ENCODE measurements at places on chromosomes 5 and 9.

GRCh38 chr5:170176916-170177315, 55.9 kb upstream of the C5orf58 start:
- DNase-seq: no peak

GRCh38 chr5:21802869-21803490, 1050.2 kb downstream of the CDH12 start:
- no peak for DNase-seq

- DNase-seq: no peak
Measured at GRCh38 chr9:116394894-116395698, 241.5 kb downstream of the PAPPA start.

- DNase-seq: no peak
Measured at GRCh38 chr5:35677878-35678277, 60.2 kb downstream of the SPEF2 start.

- no peak for DNase-seq
Measured at GRCh38 chr9:108057421-108058134, 568.0 kb upstream of the KLF4 start.

GRCh38 chr9:80387828-80388227, 816.1 kb downstream of the TLE4 start:
- no peak for DNase-seq

- DNase-seq: no peak
Measured at GRCh38 chr9:111926421-111926875, 29.8 kb downstream of the UGCG start.

- DNase-seq: no peak
Measured at GRCh38 chr5:168995024-168995423, 305.9 kb downstream of the SLIT3 start.

- DNase-seq: no peak
Measured at GRCh38 chr9:94933511-94933828, 207.0 kb downstream of the AOPEP start.

- DNase-seq: no peak
Measured at GRCh38 chr5:135254183-135254582, 144.8 kb downstream of the MACROH2A1 start.

DNA sequence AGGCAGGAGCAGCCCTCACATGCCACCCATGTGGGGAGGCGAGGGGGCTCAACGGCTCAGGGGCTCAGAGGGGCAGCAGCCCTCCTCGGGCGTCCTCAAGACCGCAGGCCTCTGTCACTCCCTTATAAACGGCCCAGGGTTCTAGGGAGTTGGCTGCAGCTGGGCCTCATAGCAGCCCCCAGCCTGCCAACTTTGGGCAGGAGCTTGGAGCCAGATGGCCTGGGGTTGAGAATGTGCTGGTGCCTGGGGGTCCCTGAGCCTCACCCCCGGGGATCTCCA, 51.0 kb upstream of the RNU6ATAC start:
- no peak for DNase-seq

DNA sequence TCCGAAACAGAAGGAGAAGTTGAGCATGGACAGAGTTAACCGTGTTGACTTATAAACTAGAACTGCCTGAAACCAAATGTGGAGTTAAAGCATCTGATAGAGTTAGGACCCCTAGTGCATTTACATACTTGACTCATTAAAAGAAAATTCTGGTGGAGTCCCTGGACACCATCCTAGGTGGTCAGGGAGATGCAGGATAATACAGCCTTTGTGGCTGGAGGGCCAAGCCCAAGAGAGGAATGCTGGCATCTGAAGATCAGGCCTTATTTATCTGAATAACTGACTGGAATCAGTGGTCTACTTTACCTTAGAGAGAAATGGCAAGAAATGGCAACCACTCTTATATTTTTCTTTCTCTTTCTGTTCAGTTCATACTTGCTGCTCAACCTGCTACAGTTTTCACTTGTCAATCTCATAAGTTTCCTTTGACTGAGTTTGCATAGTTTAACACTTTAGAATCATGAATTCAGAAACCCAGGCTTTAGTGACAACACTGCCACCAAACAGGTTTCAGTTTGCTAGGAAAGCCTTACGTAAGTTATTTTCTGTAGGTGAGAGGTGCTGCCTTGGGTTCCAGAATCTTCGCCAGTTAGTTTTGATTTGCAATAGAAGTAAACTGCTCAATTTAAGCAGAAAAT, 10.2 kb downstream of the CMYA5 start:
- DNase-seq: no peak

GRCh38 chr9:105286098-105286497, 41.6 kb downstream of the SLC44A1 start:
- no peak for DNase-seq

DNA sequence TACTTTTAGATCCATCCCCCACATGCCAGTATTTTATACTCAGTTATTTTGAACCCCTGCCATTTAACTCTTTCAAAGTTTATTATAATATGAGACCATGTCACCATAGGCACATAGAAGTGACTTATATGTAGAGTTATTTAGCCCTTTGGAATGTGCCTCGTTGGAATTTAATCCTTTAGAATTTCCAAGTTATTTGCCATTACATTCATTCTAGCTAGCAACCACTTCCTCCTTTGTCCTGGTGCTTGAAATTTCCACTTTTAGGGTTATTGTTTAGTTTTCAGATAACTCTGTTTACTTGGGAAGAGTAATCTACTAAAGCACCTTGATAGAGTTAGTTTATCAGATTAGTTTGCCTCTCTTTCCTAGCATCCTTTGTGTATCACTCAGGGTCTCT, 82.8 kb upstream of the TLE1 start:
- no peak for DNase-seq

DNA sequence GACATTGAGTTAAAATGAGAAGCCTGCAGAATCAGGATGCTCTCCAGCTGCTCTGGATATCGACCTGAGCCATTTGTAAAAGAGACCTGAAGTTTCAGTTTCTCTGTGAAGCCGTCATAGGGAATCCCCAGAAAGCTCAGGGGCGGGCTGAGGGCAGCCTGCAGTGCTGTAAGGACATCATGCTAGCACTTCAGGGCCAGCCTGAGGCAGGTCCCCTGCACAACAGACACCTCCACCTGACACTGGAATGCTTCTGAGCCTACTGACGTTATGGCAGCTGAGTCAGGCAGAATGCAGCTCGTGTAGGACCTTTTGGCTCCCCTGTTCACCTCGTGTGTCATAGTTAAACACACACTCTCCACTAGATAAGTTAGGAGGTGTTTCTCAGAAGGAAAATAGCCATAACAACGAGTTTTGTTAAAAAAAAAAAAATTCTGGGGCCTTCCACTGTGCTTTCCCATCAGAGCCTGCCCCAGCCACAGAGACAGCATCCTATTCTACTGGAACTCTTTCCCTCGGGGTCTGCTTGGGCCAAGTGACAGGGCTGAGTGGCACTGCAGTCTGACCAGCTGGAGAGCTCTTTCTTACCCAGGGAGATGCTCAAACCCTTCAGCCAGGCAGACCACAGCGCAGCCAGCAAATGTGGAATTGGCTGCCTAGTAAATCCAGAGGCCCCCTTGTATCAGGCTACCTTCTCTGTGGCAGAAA, 354.9 kb downstream of the DIRAS2 start:
- no peak for DNase-seq

DNA sequence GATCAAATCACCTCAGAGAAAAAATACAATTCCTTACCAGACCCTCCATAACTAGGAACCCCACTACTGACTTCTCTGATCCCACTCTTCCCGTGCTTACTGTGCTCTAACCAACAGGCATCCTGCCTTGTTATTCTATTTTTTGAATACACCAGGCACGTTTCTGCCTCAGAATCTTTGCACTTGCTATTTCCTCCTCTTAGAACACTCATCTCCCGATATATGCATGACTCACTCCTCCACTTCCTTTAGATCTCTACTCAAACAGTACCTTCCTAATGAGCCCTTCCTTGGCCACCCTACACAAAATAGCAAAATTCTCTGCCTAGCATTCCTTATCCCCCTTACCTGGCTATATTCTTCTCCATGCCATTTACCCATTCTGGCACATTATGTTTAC, 43.9 kb downstream of the MAPKAP1 start:
- DNase-seq: no peak

GRCh38 chr9:89000973-89001916, 10.0 kb downstream of the S1PR3 start:
- DNase-seq: peak; percentile 61

DNA sequence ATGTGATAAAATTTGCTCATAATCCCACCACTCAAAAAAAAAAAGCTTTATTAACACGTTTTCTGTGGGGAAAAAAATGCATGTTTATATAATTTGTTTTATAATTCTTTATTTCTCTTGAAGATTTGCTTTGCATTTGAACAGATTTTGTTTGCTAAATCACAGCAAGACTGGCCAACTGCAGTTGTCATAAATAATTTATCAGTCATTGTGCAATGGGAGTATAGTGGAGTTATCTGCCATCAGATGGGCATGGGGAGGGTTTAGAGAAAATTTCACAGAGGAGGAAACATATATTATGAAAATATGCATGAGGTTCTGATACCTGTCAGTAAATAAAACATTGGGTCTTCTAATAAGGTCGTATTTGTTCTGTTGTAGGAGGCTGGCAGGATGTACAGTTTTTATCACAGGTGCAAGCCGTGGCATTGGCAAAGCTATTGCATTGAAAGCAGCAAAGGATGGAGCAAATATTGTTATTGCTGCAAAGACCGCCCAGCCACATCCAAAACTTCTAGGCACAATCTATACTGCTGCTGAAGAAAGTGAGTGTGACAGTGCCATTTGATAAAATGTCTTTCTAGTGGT, 23.8 kb downstream of the HSDL2 start:
- DNase-seq: no peak

DNA sequence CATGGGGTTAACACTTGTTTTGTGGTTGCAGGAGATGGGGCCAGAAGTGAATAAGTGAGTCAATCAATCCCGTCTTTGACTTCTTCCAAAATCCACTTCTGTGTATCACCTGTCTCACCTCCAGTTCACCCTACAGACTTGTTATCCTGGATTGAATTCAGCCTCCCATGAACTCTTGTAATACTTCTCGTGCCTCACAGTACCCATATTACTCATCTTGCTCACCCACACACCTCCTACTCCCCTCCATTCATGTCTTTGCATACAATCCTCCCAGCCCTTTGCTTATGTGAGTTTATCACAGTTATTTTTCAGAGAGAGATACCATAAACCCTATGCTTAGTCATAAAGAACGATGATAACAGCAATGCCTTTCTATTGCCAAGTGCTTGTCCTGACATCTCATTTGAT, 52.9 kb upstream of the PAPPA start:
- DNase-seq: no peak

DNA sequence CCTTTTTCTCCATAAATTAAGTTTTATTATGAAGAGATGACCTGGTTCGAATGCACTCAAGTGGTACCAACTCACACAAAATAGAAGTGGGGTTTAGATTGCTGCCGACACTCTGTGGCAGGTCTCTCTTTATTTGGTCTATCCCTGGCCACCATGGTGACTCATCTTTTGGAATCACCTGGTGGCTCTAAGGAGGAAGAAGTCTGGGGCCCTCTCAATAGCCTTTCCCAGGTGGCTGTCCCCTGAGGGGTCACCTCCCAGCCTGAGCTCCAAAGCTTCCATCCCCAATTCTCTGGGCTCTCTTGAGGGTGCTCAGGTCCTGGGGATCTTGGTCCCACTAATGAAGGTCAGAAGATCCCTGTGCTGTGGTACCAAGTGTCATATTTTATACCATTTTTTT, 136.8 kb downstream of the MVB12B start:
- no peak for DNase-seq

- DNase-seq: no peak
Measured at GRCh38 chr9:92671323-92671722, 1.4 kb upstream of the IPPK start.

DNA sequence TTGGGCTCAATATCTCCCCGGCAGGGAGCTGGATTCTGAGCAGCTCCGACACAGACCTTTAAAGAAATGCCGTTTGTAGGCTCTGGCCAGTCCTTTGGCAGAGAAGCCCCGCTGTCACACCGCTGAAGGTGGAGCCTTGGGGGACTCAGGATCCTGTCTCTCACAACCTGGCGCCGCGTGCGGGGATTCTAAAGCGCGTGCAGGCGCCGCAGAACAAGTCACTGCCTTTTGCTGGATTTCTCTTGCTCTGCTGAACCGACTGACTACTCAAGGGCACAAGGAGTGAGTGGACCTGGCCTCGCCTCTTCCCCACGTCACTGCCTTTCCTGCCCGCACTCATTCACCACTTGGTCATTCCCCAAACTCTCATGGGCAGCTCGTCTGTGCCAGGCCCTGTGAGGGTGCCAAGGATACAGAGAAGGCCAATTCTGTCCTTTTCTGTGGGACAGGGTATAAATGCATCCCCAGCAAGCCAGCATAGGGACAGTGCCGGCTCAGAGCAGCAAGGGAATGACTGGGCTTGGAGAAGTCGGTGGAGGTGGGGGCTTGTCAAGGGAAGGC, 69.3 kb downstream of the CRB2 start:
- DNase-seq: no peak

- DNase-seq: no peak
Measured at GRCh38 chr5:38666668-38667498, 110.4 kb upstream of the LIFR start.

GRCh38 chr9:109190151-109190550, 23.1 kb upstream of the FRRS1L start:
- no peak for DNase-seq

- no peak for DNase-seq
Measured at GRCh38 chr9:101376111-101376848, 8.5 kb downstream of the BAAT start.

DNA sequence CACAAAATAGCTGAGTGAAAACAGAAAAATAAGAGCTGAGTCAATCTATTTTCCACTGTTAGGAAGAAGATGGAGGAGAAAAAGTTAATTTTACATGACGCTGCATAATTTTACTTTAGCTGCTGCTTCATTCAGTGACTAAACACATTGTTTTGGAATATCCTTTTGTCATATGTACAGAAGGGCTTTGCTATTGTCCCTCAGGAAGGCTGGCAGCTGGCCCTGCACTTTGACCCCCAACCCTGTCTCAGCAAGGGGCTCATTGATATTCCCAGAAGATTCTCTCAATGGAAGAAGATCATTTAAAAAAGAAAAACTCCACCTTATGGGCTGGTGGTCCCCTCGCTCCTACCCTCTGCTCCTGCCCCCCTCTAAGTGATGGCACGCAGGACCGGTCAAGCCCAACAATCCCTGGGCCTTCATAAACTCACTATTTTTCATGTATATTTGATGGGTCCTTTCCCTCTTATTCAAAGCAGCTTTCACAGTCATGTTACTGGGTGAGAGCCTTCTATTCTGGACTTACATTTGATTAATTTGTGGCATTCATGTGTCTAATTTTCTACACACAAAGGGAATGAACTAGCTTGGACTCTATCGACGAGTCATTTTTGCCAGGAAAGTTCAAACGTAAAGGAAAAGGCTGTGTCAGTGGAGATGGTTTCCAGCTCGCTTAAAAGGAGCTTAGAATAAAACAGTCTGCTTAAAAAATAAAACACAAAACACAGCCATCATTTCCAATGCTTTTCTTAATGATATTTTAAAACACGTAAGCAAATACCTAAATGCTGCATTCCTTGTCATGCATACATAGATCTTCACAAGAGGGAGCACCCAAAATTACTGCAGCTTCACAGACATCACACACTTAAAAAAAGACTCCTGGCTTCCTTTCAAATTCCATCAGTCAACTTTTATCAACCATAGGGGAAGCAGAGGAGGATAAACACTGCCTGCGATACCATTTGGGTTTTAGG, 104.7 kb downstream of the EFNA5 start:
- no peak for DNase-seq

GRCh38 chr5:28408186-28408585, 1369.8 kb upstream of the CDH9 start:
- DNase-seq: no peak
